RCC 7860 (cell line): ENCODE measurements at places on chromosomes 16 and 17.

DNA sequence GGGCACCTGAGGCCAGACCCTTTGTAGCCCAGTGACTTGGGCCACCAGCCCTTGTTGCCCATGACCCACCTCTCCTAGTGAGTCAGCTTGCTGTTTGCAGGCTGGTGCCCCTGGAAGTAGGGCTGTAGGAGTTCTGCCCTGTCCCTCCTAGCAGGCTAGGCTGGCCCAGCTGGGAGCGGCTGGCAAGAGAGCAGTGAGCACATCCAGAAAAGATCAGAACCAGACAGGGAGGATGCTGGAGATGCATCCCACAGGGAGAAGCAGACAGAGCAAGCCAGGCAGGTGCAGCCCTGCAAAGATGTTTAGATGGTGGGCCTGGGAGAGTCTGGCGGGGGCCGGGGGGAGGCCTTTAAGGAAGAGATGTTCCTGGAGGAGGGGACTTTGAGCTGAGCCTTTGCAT lies 2.4 kb downstream of the SLC5A10 start:
- no peak for DNase-seq

GRCh38 chr17:1011138-1011537 lies 14.2 kb downstream of the TIMM22 start:
- no peak for DNase-seq

GRCh38 chr17:80858301-80859001 lies 133.2 kb upstream of the CHMP6 start:
- DNase-seq = no peak

DNA sequence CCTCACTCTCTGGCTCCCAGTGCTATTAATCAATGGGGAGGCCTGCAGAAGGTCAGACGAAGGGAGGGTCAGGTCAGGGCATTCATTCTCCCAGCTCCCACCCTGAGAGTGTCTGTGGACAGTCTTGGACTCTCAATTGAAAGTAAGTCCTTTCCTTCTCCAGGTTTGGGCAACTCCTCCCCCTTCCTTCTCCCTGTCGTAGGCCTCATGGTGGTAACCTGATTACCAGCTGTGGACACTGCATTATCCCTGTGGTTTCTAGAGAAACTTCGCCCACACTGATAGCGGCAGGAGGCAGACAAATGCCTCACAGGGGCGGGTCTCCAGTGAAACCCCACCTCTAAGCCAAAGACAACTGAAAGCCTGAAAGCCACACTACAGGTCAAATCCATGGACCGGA lies 57.7 kb upstream of the SLC25A19 start:
- DNase-seq = no peak

DNA sequence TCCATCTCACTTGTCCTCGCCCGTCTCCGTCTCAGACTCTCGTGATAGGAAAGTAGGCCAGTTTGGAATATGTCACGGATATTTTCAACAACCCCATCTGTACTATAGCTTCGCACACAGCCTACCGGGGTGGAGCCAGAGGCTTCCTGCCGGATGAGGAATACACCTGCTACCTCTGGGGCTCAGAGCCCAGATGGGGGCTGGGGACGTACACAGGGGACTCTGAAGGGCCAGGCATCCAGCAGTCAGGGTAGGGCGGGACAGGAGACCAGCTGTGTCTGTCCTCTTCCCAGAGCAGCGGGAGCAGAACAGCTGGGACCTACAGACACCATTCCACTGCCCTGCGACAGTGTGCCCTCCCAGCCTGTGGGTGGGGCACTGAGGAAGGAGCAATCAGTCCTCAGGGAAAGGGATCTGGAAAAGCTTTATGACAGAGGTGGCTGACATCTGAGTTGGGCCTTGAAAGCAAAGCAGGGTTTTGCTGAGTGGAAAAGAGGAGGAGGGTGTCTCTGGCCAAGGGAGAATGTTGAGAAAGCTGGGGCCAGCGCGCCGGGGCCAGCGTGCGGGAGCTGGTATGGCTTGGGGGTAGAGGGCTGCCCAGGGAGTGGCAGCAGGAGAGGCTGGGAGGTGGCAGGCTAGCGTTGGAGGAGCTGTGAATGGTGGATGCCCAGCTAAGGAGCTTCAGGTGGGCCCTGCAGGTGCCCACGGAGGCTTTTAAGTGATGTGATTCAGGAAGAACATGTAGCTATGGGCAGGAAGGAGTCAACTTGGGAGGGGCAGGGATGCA lies 11.5 kb upstream of the SRCIN1 start:
- DNase-seq = no peak

DNA sequence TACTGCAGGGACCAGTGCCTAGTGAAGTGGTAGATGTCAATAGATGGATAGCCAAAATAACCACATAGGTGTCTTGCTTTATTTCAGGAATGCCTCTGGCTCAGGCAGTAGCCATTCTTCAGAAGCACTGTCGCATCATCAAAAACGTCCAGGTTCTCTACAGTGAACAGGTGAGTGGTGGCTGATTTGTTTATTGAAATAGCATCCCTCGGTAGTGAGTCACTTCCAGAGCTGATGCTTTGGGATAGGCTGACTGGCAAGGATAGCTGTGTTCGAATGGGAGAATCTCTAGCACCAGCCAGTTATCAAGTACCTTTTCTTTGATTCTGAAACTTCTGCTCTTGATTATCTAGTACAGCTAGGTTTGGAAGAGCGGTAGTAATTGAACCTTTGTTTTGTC lies 10.3 kb downstream of the PHAF1 start:
- DNase-seq = no peak

- no peak for DNase-seq
These were observed 38.2 kb downstream of the PSME3IP1 start for GRCh38 chr16:57147381-57148221.
